ENCODE measurements at places on chromosomes 7 and 10. TPM values are rescaled to one million over a fixed set of nuclear protein-coding genes. Genes with fewer than 3 reads are reported as not detected.
A peak's percentile ranks its signal among the peaks of the same experiment; 100 is the strongest.

PCLO gene
- 0.02 TPM for total RNA-seq

GRCh38 chr10:14429043-14429700 lies 98.4 kb upstream of the FRMD4A start:
- no peak for DNase-seq

- no peak for DNase-seq
Measured at GRCh38 chr10:132729810-132730572, 56.0 kb downstream of the NKX6-2 start.

- no peak for DNase-seq
Measured at GRCh38 chr7:156668130-156668741, 27.7 kb downstream of the RNF32 start.

GRCh38 chr10:80046629-80047441 lies 31.6 kb upstream of the TMEM254 start:
- peak; percentile 72 for DNase-seq

DNA sequence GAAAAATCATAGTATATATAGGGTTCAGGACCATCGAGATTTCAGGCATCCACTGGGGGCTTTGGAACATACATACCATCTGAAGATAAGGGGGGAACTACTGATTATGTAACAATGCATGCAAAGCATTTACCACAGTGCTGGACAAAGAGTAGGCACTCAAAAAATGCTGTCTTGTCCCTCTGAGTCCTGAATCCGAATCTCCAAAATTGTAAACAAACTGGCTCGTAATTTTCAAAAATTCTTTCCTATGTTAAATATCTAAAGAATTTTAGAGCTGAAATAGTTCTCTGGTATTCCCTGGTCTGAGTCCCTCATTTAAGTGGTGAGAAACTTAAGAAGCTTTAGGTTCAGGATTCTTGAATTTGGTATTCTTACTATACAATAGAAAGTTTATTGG lies 167.8 kb upstream of the ASAH2 start:
- no peak for DNase-seq

TSPAN15 gene
- total RNA-seq, result 1.8 TPM

- DNase-seq, result no peak
Measured at GRCh38 chr10:67722113-67722512, 26.1 kb upstream of the CTNNA3 start.

DNA sequence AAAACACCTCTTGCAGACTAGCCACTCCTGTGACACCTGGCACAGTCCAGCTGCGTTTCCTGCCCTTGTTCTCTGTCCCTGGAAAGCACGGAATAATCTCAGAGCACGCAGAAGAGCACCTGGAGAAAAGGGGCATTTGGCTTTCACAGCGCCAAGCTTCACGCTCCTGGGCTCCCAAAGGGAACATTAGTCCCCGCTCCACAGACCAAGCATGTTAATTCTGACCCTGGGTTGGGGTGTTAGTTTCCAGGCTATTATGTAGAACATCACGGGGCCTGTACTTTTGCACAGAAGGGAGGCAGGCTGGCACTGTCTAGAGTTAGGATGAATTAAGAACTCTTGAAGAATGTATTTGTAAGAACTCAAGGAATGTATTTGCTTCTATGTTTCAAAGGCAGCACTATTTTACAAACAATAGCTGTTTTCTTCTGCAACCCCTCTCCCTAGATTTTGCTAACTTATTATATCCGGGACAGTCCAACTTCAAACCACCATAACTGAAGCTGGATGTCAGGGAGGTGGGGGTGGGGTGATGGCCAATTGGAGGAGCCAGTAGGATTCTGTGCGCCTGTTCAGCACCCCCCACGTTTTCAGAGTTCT lies 62.2 kb upstream of the TRIM8 start:
- no peak for DNase-seq

METTL27 gene
- total RNA-seq, result not detected

GRCh38 chr10:66931949-66932343 lies 6.1 kb downstream of the LRRTM3 start:
- no peak for DNase-seq

- DNase-seq, result no peak
Measured at GRCh38 chr7:16594061-16594460, 51.5 kb downstream of the ANKMY2 start.

DNA sequence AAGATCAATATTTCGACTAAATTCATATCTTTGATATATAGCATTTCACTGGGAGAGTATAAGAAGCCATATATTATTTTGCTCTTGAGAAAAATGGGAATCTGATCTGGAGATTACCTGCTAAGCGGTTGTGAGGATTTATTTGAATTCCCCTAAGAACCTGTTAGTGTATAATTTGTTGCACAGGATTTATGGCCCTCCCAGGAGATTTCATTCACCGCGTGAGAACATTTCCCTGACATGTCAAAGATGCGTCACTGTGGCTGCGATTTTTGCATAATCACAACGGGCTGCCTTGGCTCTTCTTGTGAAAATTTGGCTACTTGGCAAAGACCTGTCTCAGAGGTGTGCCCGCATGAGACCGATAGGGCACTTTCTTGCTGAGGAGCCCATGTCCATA lies 184.7 kb upstream of the PFKP start:
- DNase-seq, result no peak

Data from activated T-cell treated with anti-CD3 and anti-CD28 coated beads, Interleukin-2, amount 50 U/mL, for 72 hours (primary cell).